ENCODE measurements at places on chromosomes 1 and 21. TPM values are rescaled to one million over a fixed set of nuclear protein-coding genes. Genes with fewer than 3 reads are reported as not detected.

DNA sequence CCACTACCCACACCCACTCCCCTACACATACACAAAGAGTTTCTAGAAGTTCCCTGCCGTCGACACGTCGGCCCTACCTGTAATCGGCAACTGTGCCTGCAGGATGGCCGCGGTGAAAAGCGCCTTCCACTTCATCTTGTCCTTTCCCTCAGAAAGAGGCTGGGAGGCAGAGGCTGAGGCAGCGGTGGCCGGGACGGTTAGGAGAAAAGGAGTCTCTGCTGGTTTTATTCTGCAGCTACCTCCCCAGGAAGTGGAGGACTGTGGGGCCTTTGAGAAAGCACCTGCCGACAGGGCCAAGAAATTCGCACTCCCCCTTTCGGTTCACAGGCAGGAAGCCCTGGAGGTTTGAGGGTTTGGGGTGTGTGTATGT lies at the start of gene CD247:
TSS of gene CD247 (minus strand) at position 199 of the 370 bp plus-strand sequence. CDS start at position 135, 64 bp downstream.
- peak; percentile 86 for DNase-seq

- DNase-seq, result no peak
These were observed 34.0 kb downstream of the MACF1 start for GRCh38 chr1:39238476-39238875.

DNA sequence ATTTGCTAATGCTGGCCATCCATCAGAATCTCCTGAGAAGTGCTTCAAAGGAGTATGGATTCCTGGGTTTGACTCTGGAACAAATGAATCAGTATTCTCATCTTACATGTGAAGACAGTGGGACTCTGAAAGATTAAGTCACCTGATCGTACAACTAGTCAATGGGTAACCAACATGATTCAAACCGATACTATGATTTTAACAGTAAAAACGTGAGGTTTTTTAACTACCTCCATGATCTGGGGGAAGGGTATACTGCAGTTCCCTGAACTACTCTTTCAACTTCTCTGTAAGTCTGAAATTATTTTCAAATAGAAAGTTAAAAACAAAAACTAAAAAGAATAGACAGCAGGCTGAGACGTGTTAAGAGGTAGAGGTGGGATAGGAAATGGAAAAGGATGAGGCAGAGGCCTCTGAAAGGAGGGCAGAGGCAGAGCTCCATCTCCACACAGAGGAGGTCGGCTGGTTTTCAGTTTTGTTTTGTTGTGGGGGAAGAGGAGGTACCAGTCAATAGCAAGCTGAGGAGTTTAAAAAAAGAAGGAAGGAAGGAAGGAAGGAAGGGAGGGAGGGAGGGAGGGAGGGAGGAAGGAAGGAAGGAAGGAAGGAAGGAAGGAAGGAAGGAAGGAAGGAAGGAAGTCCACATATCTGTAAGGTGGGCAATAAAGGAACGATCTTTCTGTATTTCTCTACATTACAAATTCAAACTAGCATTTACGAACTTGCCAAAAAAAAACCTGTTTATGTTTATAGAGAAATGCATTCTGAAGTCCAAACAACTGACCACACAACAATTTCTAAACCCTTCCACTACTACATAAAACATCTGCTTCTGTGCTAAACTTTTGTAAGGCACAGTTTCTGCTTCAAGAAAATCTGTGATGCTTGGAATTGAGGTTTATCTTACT lies 213.1 kb downstream of the RERE start:
- peak; percentile 73 for DNase-seq

The RXRG gene
- not detected for total RNA-seq

The PLEKHA6 gene
- 0.52 TPM for total RNA-seq

GRCh38 chr21:37644636-37645035 lies 271.6 kb downstream of the KCNJ6 start:
- DNase-seq, result no peak

The LORICRIN gene
- not detected for total RNA-seq

GRCh38 chr1:119783354-119784185 lies 14.9 kb upstream of the HMGCS2 start:
- DNase-seq, result no peak

The SLC30A2 gene
- not detected for total RNA-seq

GRCh38 chr1:156230473-156230837 lies 11.5 kb upstream of the BGLAP start:
- no peak for DNase-seq

The IVNS1ABP gene
- total RNA-seq, result 97.3 TPM

GRCh38 chr1:60283690-60284089 lies 210.1 kb upstream of the C1orf87 start:
- no peak for DNase-seq

Measured in activated naive CD4-positive, alpha-beta T cell treated with anti-CD3 and anti-CD28 coated beads for 36 hours (primary cell).